ENCODE measurements at places on chromosomes 2 and 18. TPM values are rescaled to one million over a fixed set of nuclear protein-coding genes. Genes with fewer than 3 reads are reported as not detected.

GRCh38 chr2:188622601-188623260 is 331.1 kb downstream of the GULP1 start:
- H3K36me3 ChIP-seq, result no peaks in the 10 kb centered on the region
- no peaks in the 10 kb centered on the region for H3K27me3 ChIP-seq
- no peak overlapping the region for H3K27ac ChIP-seq
- H3K4me3 ChIP-seq, result no peak overlapping the region

GRCh38 chr2:42052702-42053481 is 5.1 kb downstream of the PKDCC start:
- no peak for DNase-seq
- peaks cover 20% of the 10 kb centered on the region for H3K27me3 ChIP-seq
- H3K4me3 ChIP-seq, result no peak overlapping the region
- peaks cover 13% of the 10 kb centered on the region for H3K36me3 ChIP-seq

DNA sequence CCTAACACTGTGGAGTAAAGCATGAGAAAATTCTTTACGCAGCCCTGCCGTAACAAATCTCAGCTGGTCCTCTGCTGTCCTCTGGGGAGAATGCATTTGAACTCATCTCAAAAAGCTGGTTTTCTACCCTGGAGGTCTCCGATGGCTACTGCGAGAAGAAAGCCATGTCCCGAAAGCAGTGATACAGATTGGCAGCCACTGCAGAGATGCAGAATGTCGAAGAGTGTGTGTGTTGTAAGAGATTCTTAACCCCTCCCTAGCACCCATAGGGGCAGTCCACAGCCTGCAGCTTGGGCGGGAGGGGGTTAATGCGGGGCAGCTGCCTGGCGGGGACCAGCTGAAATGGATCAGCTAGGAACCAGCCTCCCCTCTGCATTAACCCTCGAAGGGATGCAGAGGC is 235.9 kb downstream of the ZNF516 start:
- H3K27ac ChIP-seq, result no peak overlapping the region
- H3K4me3 ChIP-seq, result no peak overlapping the region
- peaks cover 59% of the 10 kb centered on the region for H3K4me1 ChIP-seq
- no peak for DNase-seq
- no peaks in the 10 kb centered on the region for H3K27me3 ChIP-seq
- H3K36me3 ChIP-seq, result no peaks in the 10 kb centered on the region

SLC66A2 gene
- total RNA-seq, result 20.9 TPM

DNA sequence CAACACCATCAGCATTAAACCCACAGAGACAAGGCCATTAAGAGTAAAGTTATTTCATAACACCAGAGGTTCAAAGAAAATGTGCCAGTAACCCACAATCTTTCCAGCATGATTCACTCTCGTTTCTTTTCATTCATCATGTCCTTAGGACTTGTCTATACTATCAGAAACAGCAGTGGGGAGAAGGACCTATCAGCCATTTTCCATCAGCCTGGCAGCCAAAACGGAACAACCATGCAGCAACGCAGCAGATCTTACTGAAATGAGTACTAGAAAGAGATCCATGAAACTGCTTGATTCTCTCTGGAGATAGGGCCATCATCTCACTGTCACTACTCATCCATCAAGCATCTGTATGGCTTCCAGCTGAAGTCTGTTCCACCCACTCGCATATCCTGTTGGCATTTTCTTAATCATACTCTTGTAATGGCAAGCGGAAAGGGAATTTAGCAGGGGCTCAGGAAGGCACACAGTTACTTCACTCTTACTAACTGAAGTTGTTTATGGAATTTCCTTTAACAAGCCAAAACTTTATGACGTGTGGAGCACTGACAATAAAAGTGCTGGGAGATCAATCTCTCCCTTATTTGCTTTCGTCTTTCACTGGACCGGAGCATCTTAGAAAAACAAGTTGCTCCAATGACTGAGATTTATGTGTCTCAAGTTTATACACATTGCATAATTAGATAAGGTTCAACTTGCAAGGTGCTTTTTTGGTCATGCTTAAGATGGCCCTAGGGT is 69.7 kb downstream of the EPHA4 start:
- no peak overlapping the region for H3K27ac ChIP-seq
- DNase-seq, result no peak
- no peak overlapping the region for H3K4me3 ChIP-seq
- H3K36me3 ChIP-seq, result no peaks in the 10 kb centered on the region
- H3K27me3 ChIP-seq, result no peaks in the 10 kb centered on the region

- peaks cover 8% of the 10 kb centered on the region for H3K4me1 ChIP-seq
- H3K27me3 ChIP-seq, result no peaks in the 10 kb centered on the region
- no peak overlapping the region for H3K4me3 ChIP-seq
- H3K27ac ChIP-seq, result peak overlapping the region; percentile 57
- no peak for DNase-seq
Observed at GRCh38 chr18:31633392-31634330, 42.0 kb downstream of the TTR start.

DNA sequence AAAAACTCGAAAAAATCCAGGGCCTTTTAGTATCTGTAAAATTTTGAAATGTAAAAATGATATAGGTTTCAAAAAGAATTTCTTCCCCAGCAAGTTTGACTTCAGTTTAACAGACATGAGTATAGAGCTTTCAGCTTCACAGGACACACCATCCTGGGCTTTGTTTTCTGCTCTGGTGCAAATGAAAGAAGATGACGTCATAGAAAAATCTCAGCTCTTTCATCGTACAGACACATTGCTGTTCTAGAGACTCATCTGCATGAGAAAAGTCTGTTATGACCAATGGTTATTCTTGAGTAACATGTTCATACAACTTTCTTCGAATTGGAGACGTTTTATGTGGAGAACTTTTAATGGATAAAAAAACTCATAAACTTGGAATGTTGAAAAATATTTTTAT is 111.7 kb upstream of the DYNAP start:
- H3K27ac ChIP-seq, result no peak overlapping the region
- no peak overlapping the region for H3K4me3 ChIP-seq
- DNase-seq, result no peak
- no peaks in the 10 kb centered on the region for H3K36me3 ChIP-seq
- peaks cover 11% of the 10 kb centered on the region for H3K4me1 ChIP-seq
- no peaks in the 10 kb centered on the region for H3K27me3 ChIP-seq

All from WTC11 (cell line).